ENCODE measurements at places on chromosomes 6 and 20. TPM values are rescaled to one million over a fixed set of nuclear protein-coding genes. Genes with fewer than 3 reads are reported as not detected.

GRCh38 chr6:140463312-140463710 lies 1088.9 kb upstream of the CITED2 start:
- no peak for DNase-seq

GRCh38 chr6:27838945-27839625 lies 73.1 kb downstream of the OR2B2 start:
- DNase-seq, result peak; percentile 63

- DNase-seq, result no peak
Observed at GRCh38 chr20:58636983-58637421, 14.1 kb upstream of the STX16 start.

- DNase-seq, result no peak
Observed at GRCh38 chr6:55208478-55209458, 34.5 kb downstream of the HCRTR2 start.

DNA sequence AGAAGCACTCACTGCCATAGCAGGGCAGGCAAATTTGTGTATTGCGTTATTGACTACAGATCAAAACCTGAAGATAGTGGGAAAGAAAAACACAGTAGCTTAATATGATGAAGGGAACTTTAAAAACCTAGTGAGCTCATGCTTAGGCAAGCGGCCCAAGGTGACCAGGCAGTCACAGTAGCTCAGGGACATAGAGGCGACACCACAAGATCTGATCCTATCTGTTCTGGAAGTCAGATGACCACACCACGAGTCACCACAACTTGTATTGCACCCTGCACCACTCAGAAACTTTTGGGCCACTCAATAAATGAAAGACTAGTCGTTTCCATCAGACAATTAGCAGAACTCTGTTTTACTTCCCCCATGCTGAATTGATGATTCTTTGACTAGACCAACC lies 4.9 kb downstream of the CLIC5 start:
- DNase-seq, result no peak

DNA sequence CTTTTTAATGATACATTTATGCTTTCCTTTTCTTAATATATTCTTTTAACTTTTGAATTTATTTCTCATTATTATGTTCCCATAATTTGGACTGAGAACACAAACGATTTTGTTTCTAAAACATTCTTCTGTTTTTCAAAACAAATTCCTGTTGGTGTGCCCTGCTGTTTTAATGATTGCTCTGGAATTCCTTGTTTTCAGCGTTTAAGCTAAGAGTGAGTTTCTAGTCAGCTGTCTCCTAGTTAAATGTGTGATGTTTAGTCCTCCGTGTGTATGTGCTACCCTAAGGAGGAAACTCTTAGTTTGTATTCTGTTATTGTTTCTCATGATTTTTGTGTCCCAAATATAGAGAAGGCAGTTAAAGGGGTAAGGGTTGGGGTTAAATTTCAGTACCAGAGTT lies 306.1 kb upstream of the RGS17 start:
- DNase-seq, result no peak

DNA sequence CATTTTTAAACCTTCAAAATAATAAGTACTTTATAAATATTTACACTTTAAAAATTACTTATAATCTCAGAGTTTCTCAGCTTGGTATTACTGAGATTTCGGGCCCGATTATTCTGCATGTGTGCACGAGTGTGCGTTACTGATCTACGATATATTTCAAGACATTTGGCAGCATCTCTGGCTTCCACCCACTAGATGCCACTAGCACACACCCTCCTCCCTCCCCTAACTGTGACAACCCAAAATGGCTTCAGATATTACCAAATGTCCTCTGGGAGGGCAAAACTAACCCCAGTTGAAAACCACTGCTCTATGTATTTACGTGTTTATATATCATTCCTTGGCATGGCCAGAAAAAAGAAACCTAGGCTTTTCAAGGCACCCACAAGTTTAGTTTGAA lies 95.9 kb downstream of the FYN start:
- DNase-seq, result no peak

DNA sequence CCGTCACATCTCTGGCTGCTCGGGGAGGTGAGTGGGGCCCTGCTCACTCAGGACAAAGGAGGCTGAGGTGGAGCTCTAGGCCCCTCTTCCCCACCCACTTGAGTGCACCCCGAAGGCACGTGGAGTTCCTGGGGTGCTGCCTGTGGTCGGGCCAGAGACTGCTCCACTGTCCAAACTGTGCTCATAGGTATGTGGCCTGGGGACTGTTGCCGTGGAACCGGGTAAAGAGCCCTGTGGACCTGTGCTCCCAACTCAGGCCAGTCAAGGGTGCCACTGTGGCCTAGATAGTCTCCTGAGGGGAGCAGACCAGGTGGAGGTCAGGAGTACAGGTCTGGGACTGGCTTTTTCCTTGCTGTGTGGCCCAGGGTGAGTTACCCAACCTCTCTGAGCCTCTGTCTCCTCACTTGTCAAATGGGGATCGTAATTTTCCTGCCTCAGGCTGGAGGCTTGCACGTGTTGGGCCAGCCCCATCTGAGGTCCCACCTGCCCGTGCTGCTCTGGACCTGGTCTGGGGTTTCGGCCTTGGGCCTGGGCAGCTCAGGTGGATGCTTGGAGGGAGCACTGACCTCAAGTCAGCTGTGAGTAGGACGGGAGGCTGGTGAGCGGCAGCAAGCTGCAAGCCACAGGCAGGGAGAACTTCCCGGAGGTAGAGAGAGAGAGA lies 12.4 kb upstream of the NPBWR2 start:
- DNase-seq, result no peak

DNA sequence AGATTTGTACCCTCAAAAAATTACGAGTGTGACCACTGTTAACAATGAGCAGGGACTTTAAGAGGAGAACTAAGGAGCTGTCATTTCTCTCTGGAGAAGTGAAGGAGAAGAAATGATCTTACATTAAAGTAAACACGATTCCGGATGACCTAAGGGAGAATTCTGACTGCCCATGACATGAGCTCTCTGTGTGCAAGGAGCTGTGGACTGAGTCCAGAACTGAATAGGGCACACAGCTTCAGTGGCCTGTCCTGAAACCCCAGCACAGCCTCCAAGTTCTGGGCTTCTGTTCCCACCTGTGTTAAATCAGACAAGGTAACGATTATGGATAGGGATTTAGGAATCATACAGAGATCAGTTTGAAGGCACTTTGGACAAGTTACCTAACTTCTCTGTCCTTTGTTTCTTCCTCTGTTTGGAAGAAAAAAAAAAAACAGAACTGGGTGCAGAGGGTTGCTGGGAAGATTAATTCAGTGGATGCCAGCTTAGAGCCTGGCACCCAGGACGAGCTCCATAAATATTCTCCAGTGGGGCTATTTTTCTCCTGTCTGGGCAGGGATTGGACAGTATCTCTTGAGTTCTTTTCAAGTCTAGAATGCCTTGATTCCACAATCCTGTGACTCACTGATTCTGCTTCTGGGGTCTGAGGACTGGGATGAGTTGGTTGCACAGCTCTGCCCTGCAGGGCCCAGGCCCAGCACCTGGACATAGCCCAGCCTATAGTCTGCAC lies 65.7 kb downstream of the MRPL14 start:
- DNase-seq, result no peak

DNA sequence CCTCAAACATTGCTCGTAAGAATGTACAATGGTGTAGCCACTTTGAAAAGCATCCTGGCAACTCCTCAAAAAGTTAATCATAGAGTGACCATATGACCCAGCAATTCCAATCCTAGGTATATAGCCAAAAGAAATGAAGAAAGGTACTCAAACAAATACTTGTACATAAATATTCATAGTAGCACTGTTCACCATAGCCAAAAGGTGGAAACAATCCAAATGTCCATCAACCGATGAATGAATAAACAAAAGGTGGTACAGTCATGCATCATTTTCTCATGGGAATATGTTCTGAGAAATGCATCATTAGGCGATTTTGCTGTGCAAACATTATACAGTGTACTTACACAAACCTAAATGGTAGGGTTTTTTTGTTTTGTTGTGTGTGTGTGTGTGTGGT lies 74.4 kb upstream of the TBC1D7 start:
- no peak for DNase-seq

DNA sequence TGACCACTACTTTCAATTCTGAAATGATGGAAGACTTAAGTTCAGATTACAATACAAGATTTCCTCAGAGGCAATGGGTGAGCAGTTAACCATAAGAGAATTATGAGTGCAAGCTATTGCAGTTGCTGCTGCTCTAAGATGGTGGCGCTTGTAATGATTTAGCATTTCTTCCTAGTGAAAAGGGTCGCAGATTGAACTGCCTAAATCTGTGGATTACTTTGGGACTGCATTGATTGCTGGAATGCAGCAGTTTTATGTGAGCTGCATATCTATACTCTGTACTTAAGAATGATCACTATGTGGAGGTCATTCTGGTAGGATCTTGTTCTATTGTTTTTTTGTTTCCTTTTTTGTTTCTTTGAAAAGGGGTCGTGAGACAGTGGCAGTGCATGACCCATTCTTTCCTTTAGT lies 5.3 kb downstream of the SCAF8 start:
- no peak for DNase-seq

GRCh38 chr20:21082584-21082983 lies 23.6 kb downstream of the LINC00237 start:
- DNase-seq, result no peak

- DNase-seq, result no peak
Observed at GRCh38 chr6:104574135-104574750, 285.5 kb downstream of the HACE1 start.

DNA sequence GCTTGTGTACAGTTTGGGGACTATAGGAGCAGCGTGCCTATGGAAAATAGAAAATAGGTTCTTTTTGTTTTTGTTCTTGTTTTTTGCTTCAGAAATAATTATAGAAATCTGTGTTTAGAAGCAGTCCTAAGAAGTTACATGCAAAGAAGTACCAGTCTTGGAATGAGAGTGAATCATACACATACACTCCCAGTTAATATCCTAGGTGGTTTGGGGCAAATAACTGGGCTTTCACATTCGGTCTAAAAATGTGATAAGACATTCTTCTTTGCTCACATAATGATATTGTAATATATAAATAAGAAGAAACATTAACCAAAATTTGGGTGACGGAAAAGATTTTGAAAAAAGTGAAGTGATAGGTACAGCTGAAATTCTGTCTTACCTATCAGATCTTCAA lies 61.0 kb downstream of the ENPP1 start:
- no peak for DNase-seq

GRCh38 chr6:165717732-165718465 lies 54.9 kb upstream of the PDE10A start:
- DNase-seq, result peak; percentile 27

DNA sequence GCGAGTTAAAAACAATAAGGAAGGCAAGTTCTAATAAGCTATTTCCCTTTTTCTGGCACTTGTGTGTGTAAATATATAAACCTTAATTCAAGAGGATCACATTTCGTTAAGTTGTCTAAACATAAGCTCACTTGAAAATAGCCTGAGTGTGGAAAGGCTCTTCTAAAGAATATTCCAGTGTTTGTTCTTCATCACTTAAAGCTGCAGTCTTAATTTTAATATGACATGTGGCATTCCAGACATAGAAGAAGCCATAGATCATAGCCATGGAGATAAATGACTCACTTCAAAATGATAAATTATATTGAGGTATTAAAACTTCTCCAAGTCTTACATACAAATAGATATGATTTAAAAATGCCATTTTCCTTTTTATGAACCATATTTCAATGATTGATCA lies 42.1 kb downstream of the IYD start:
- no peak for DNase-seq

- DNase-seq, result no peak
Observed at GRCh38 chr20:8250539-8251200, 118.6 kb downstream of the PLCB1 start.

DNA sequence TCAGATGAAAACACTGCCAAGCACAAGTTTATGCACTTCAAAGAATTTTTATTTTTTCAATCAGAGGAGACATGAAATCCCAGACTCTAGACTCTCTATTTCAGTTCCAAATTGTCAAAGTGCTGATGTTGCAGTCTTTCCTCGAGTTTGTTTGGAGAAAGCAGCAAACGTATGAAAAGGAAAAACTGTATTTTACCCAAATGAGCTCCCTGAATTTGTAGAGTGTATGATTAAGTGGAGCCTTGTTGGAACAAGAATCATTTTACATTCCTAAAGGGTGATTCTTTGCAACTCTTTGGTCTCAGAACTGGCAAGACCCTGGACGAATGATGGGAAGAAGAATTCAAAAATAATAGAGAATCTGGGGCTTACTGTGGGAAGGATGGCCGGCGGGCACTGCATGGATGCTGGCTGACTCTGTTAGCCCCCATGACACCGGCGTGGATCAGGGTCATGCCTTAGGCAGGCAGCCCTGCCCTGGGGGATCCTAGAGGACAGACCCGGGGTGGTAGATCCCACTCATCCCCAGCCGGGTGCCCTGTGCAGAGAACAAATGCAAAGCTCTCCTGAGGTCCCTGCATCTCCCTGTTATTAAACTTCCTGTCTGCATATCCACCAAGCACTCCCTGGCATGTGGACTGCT lies 207.4 kb downstream of the FNDC1 start:
- DNase-seq, result no peak

DNA sequence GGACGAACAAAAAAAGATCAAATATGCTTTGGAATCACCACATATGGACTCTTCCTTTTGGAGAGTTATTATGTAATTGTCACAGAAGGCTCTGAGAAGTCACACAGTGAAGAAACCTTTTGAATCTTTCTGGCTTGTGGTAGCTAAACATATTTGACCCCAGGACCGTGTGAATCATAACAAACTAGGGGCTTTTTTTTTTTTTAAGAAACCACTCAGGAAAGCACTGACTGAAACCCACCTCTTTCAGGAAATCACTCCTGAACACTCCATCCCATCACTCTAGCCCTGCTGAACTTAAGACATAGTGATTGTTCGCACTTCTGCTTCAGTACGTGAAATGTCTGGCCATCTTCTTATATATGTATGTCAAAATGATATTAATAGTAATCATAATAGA lies 495.9 kb upstream of the ARID1B start:
- DNase-seq, result no peak

DNA sequence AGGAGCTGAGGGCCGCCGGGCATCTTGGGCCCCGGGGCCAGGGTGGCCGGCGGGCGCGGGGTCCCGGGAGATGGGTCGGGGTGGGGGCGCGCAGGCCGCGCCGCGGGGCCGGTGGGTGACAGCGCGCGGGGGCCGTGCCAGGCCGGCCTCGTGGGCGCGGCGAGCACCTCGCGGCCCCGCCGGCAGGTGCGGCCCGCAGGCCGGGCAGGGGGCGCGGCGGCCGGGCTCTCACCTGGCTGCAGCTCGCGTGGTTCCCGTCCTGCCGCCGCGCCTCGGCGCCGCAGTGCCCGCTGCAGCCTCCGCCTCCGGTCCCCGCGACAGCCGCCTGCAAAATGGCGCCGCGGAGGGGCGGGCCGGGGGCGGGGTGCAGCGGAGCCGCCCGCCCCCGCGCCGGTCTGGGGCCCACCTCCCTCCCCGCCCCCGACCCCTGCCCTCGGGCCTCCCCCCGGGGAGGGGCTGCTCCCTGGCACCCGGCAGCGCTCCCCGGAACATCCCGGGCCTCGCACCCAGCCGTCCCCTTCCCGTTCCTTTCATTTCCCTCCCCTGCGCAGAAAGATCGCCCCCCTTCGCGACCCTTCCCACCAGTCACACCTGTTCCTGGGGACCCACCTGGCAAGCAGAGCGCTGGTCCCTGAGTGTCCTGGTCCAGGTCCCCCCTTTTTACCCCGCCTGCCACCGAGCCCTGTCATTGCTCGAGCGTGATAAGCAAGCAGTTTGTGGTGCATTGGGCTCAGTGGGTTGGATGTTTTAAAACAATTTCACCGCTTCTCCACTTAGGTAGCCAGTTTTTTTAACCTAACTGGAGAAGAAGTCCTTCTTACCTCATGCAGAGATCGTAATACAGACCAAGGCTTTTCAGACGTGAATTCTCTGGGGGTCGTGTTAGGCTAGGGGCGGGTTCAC lies at the start of gene SLC23A2:
TSS of gene SLC23A2 (minus strand) at position 337 of the 903 bp plus-strand sequence. CDS start 68,948 bp downstream, outside the sequence.
- peak; percentile 41 for DNase-seq

ALDH8A1 gene
- total RNA-seq, result not detected

GSTA1 gene
- not detected for total RNA-seq

RBPJL gene
- not detected for total RNA-seq

GCM1 gene
- total RNA-seq, result not detected

HSD17B8 gene
- total RNA-seq, result 15.9 TPM

All from myocyte (in vitro differentiated cells).